ENCODE measurements at places on chromosomes 7 and 10.

GRCh38 chr7:13457790-13458189 is 531.7 kb downstream of the ETV1 start:
- DNase-seq, result no peak

- no peak for DNase-seq
Measured at GRCh38 chr7:27834179-27834921, 94.4 kb downstream of the TAX1BP1 start.

GRCh38 chr10:44249490-44249889 is 135.4 kb downstream of the CXCL12 start:
- no peak for DNase-seq

GRCh38 chr10:124239134-124239533 is 145.7 kb upstream of the CHST15 start:
- DNase-seq, result no peak

- DNase-seq, result no peak
Measured at GRCh38 chr7:54705436-54705835, 53.6 kb downstream of the SEC61G start.

DNA sequence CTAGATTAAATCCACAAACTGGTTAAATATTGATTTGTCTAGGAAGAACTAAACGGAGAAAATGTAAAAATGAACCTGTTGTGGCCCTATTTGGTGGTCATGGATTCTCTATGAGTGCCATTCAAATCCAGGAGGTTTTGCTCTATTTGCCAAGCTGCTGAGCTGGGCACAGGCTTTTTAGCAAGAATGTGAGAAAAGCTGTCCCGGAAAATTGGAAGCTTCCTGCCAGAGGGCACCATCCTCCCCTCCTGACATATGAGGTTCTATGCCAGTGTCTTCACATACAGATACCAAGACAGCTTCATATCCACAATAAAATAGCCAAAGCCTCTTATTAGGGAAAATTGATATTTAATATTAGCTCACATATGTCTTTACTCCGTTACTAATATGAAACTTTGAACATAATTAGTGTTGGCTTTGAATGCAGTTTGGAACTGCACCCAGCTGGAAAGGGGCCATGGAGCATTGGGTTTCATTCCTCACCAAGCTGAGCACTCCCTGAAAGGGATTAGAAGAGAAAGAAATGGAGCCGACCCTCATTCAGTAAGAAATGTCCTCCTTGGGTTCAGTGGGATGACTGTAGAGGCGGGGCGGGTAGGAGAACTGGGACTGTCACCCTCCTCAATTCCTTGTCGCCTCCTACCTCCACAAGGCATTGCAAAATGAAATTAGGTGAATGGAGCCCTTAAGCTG is 47.8 kb downstream of the NRCAM start:
- DNase-seq, result no peak

DNA sequence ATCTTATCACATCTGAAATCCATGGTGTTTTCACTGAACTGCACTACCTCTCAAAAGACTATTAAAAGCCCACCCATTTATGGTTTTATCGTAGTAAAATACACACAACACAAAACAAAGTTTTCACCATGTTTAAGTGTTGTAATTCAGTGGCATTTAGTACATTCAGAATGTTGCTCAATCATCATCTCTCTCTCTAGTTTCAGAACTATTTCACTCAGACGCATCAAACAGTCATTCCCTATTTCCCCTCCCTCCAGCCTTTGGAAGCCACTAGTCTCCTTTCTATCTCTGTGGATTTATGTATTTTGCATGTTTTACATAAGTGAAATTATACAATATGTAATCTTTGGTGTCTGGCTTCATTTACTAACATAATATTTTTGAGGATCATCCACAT is 332.6 kb downstream of the TNS3 start:
- no peak for DNase-seq

- no peak for DNase-seq
Measured at GRCh38 chr10:97724341-97724941, 10.9 kb downstream of the MARVELD1 start.

DNA sequence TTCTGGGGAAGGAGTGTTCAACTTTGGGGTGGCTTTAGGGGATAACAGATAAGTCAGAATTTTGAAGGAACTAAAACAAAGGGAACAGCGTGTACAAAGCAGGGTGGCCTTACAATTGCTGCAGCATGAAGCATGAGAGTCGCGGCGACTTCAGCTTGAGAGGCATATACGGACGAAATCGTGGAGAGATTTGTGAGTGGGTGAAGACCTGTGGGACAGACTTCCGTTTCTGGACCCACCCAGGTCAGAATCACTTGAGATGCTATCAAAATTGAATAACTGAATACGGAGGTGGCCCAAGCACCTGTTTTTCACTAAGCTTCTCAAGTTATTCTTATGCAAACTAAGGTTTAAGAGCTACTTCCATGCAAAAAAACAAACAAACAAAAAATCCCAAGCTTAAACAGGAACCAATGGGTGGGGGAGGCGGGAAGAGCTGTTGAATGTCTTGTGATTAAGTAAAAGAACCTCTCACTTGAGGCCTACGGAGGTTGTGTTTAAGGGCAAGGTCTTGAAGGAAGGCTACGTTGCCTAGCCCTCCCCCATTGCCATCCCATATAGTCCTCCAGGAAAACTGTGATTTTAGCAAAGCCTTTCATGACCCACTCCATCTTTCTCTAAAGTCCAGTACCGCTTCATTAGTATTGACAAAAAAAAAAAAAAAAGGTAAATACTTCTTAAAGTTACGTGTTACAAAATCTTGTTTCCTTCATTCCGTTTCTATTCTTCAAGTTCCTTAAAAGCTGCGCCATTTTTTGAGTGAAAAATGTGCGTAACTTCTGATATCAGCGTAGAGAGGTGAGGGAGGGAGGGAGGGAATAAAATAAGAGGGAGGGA is 1.3 kb upstream of the TRIM24 start:
- DNase-seq, result no peak

DNA sequence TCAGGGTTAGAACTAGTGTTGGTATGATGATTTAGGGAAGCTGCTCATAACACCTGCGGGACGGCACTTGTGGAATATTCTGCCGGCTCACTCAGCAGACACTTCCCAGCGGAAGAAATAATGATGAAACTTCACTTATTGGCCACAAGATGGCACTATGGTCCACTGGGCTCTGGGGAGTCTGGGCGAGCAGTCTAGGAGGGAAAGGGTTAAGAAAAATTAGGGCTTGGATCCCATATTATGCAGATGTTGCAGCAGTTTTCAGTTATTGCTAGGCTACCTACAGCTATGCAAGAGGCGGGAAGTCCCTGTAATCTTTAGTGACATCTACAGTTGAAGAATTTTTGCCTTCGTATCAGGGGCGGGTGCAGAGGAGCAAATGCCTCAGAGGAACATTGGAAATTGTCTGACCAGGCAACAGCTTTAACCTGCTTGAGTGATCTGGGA is 238.7 kb upstream of the PRSS58 start:
- DNase-seq, result no peak

DNA sequence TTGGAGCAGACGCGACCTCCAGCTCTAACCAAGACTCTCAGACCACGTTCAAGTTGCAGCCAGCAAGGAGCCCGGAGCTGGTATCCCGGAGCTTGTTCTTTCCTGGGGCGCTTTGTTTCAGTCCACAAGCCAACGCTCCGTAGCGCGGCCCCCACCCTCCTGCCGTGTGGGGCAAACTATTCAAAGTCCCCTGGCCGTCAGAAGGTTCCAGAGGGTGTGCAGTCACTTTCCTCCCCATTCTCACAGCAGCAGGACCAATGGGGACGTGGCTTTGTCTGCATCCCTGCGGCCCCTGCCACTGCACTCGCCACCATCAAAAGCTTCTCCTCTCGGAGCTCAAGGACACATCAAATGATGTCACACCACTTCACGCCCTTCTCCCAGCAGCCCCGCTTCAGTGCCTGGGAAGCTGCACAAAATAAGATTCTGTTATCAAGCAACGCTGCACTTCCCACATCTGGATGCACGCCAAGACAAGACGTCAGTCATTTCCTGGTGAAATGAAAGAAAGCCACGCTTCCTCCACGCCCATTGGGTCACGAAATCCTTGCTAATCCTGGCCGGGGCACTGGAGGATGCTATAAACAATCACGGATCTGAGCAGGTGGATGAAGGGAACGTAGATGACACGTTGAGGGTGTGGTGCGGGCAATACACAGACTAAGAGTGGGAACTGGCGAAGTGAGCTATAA is 348.2 kb downstream of the PTPRN2 start:
- no peak for DNase-seq

DNA sequence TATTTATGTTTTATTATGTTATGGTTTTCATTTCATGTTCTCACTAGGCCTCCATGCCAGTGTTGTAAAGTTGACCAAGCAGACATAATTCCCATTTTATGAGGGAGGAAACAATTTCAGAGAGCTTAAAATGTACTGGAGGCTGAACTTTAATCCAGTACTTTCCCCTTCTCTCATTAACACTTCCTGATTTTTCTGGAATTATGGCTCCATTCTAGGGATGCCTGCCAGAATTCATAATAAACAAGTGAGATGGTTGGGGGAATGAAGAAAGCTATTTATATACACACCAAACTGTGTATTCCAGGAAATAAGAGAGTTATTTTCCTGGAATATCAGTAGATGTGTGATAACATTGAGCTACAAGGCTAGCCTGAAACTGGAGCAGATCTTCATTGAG is 6.9 kb downstream of the TMEM236 start:
- no peak for DNase-seq

DNA sequence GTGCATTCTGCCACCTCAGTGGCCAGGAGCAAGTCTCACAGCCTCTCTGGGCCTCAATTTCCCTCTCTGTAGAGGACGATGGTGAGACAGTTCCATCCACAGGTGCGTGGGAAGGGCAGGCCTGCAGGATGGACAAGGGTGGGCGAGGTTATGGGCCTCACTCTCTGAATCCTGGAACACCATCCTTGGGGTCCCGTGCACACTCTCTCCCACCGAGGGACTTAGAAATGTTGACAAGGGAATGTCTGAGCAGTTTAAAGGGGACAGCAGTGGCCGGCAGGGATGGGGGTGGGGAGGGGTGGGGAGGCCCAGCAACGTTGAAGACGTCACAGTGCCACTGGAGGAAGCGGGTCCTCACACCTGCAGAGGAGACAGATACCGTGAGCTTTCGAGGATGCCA is 111.5 kb downstream of the FOXL3 start:
- DNase-seq, result no peak
